ENCODE measurements at places on chromosomes 2 and 18. TPM values are rescaled to one million over a fixed set of nuclear protein-coding genes. Genes with fewer than 3 reads are reported as not detected.

The ALLC gene
- not detected for total RNA-seq

The FRZB gene
- 14.3 TPM for total RNA-seq

The GRHL1 gene
- 3.2 TPM for total RNA-seq

The IL37 gene
- total RNA-seq: not detected

The GPATCH11 gene
- total RNA-seq: 15.7 TPM

The DSC3 gene
- 0.49 TPM for total RNA-seq

The UNC80 gene
- total RNA-seq: 11.8 TPM

The HRH4 gene
- not detected for total RNA-seq

The UGT1A10 gene
- total RNA-seq: not detected

The SMYD1 gene
- total RNA-seq: not detected

The TCF23 gene
- not detected for total RNA-seq

The ANKRD23 gene
- 5.2 TPM for total RNA-seq

The OTOS gene
- total RNA-seq: not detected

The IER3IP1 gene
- total RNA-seq: 15.5 TPM

The C2orf66 gene
- total RNA-seq: 0.25 TPM

The ZFP36L2 gene
- 9.6 TPM for total RNA-seq

The CDH20 gene
- 5.9 TPM for total RNA-seq

The PLA2R1 gene
- total RNA-seq: 1.7 TPM

The CPO gene
- not detected for total RNA-seq

The STON1 gene
- 8.4 TPM for total RNA-seq

Measured in temporal lobe (tissue), 4 donors.